ENCODE measurements at places on chromosomes 4 and X.

DNA sequence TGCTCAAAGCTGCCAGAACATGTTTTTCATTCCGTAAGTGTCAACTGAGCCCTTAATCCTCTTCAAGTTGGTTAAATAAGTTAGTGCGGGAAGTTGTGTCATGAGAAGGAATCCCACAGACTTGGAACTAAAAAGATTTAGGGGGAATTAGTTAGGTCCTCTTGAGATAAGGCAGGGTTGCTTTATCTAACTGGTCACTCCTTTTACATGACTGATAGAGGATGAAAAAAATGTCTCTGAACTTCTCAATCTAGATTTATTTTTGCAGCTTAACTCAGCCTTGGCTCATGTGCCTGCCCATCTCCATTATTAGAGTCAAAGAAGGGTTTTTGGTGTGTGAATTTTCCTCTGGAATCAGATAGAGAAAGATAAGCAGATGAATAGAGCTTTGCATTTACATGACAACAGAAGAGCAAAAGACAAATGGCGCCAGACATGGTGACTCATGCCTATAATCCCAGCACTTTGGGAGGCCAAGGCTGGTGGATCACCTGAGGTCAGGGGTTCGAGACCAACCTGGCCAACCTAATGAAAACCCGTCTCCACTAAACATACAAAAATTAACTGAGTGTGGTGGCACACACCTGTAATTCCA, 882.9 kb downstream of the RPA4 start:
- DNase-seq = no peak

DNA sequence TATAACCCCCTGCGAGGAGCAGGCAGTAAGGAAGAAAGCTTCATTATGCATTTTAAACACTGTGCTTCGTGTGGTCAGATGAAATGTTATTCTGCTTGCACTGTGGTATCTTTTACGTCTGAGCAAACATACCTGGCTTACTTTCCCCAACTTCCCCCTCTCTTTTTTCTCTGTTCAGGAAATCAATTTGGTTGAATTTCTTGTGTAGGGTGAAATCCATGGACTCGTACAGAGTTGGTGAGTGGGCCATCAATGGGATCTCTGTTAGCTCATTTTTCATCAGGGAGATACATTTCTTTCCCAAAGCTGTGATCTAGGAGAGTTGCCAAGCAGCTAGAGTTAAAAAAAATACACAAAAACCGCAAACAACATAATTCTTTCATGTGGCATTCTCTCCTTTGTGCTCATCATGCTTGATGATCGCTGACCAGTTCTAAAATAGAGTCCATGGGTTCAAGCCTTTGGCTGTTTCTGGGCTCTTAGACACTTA, 98.5 kb downstream of the FRAS1 start:
- DNase-seq = no peak

DNA sequence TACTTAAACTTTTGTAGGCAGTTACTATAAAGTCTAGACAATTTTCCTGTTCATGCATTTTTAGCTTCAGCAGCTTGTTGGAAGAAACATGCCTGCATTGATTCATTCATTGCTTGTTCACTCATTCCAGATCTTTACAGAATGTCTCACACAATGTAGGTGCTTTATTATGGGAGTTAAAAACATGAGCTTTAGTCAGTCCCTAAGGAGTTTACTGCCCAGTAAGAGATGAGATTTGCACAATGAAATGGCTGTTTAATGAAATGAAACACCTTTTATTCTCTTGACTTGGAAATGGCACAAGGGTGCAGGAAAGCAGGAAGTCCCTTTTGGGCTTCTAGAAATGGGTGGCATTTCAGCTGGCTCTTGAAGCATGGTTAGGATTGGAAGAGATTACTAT, 2.9 kb downstream of the NOCT start:
- no peak for DNase-seq

DNA sequence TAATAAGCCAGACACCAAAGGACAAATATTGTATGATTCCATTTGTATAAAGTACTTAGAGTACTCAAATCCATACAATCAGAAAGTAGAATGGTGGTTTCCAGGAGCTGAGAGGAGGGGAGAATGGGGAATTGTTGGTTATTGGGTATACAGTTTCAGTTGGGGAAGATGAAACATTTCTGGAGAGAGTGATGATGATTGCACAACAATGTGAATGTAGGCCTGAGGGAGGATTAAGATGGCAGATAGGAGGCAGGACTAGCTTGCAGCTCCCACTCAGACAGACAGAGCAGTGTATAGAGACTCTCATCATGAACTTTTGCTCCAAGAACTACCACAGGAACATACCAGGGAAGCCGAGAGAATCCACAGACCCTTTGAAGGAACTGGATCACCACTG, 75.7 kb upstream of the PAK3 start:
- no peak for DNase-seq

DNA sequence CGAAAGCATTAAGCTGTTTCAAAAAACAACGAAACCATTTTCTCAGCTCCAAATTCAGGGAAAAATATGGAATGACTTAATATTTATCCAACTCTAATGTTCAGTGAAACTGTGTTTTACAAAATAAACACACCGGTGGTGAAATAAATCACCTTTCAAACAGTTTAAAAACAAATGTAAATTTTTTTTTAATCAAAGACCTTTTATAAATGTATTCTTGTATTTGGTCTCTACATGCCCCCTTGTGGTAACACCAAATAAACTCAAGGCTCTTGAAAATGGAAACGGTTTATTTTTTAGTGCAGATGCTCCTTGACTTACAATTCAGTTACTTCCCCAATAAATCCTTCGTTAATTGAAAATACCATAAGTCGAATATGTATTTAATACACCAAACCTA, 45.8 kb upstream of the ITM2A start:
- DNase-seq = no peak

GRCh38 chr4:62439051-62439450, 1238.9 kb downstream of the ADGRL3 start:
- no peak for DNase-seq

DNA sequence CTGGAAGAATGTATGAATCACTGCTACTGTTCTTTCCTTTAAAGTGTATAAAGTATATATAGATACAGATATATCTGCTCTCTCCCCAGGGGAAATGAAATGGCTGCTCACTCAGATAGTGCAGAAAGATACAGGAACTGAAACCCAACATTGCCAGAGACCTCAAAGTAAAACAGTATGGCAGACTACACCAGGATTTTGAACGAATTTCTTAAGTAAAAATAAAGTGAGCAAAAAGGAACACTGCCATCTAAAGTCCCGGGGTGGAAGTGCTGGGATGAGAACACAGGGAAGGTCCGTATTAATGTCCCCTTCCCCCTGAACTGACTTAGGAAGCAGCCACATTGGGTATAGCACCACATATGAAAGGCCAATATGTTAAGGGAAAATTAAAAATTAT, 93.4 kb downstream of the TMA16 start:
- DNase-seq = no peak

DNA sequence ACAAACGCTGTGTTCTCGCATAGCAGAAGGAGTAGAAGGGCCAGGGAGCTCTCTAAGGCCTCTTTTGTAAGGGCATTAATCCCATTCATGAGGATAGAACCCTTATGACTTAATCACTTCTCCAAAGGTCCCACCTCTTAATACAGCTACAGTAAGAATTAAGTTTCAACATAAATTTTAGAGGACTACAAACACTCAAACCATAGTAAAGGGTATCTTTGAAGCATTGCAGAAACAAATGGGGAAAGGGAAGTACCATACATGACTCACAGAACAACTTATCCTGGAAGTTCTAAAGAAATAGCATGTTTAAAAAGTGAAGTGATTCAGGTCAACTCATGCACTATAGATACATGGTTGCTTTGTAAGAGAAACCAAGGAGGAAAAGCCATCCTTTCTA, 680.8 kb downstream of the RPA4 start:
- no peak for DNase-seq

- no peak for DNase-seq
Observed at GRCh38 chr4:105120626-105121025, 26.1 kb upstream of the TET2 start.

- no peak for DNase-seq
Observed at GRCh38 chr4:116515959-116516358, 569.4 kb downstream of the TRAM1L1 start.

- DNase-seq = no peak
Observed at GRCh38 chr4:176546975-176547374, 227.2 kb downstream of the SPCS3 start.

DNA sequence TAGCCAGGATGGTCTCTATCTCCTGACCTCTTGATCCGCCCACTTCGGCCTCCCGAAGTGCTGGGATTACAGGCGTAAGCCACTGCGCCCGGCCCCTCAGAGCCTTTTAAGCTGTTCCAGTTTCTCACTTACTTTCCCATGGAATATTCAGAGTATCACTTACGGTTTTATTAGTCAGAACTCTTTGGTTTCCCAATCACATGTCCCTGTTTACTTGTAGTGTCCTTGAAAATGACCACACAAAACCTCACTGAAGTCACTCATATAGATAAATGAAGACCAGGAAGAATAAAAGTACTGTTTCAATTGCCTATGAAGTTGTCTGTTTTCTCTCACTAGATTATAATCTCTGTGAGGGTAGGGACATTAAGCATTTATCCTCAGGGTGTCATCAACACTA, 217.2 kb upstream of the HCCS start:
- DNase-seq = no peak

GRCh38 chrX:52874661-52875060, 6.8 kb upstream of the XAGE3 start:
- no peak for DNase-seq

DNA sequence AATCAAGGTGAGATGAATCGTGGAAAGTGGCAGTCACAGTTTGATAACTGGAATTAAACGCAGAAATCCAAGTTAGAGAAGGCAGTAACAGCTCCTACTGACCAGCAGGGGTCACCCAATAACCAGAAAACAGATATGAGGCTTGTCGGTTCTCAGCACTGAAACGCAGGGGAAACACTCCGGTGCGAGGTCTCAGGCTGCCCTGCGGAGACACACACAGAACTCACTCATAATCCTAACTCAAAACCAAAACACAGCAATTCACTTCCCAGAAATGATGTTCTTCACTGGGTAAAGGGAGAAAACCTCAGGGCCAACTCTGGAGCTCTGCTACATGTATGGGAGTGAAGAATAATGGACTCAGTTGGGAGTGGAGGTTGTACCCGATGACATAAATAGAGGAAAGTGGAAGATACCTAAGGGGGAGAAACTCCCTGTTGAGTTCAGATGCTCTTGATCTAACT, 384.4 kb downstream of the RAPGEF2 start:
- DNase-seq = peak; percentile 7

- DNase-seq = no peak
Observed at GRCh38 chrX:78923198-78924015, 21.8 kb upstream of the P2RY10 start.

DNA sequence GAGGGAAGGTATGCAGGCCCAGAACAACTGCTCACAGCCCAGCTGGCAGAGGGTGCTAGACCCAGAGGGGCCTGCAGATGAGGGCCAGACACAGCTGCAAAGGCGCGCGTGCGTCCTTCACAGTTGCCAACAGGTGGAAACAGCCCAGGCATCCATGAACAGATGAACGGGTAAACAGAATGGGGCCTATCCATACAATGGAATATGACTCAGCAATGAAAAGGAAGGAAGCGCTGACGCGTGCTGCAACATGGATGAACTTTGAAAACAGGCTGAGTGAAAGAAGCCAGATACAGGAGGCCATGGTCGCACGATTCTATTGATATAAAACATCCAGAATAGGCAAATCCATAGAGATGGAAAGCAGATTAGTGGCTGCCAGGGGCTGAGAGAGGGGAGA, 83.1 kb upstream of the DDX3X start:
- DNase-seq = no peak

DNA sequence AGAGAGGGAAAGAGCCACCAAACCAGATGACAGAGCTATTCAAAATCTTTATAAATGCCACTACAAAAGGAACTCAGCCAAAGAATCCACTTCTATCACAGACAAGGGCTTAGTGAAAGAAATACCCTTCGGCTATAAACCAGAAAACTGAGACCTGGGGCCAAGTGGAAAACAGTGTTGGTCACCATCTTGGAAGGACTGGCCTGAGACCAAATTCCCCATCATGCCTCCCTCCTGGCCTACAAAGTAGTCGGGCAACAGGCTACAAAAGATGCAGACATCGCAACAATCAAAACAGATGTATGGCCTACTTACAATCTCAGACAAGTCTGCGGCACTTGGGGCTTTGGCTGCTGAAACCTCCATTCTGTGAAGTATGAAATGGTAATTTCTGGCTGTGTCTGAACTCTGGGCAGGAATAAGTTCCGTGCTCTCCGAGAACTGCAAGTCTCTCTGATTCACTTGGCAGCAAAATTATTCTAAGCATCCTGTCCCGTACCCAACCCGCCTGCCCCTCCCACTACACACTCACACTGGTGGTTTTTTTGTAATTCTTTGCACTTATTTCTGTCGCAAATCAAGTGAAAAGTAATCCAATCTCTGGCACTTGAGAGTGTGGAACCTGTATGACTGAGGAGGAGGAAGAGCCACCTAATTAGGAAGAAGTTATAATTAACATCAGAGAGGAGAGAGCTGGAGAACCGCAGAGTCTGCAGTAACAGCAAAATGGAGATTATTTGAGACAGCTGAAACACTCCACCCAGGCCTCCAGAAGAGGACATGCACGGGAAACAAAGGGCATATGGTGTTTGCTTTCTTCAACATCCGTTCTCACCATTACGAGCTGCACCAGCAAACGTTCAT, 87.8 kb downstream of the SH3KBP1 start:
- DNase-seq = no peak

DNA sequence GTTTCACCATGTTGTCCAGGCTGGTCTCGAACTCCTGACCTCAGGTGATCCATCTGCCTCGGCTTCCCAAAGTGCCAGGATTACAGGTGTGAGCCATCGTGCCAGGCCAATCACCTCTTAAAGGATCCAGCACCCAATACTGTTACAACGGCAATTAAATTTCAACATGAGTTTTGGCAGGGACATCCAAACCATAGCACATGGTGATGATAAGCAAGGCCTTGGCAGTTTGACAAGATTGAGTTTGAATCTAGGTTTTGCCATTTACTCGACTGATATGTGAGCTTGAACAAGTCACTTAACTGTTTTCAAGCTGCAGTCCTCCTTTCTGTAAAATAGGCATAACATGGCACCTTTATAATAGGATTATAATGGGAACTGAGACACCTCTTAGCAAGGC, 84.1 kb downstream of the GPR82 start:
- no peak for DNase-seq

GRCh38 chr4:89800527-89801103, 36.3 kb downstream of the SNCA start:
- DNase-seq = no peak

DNA sequence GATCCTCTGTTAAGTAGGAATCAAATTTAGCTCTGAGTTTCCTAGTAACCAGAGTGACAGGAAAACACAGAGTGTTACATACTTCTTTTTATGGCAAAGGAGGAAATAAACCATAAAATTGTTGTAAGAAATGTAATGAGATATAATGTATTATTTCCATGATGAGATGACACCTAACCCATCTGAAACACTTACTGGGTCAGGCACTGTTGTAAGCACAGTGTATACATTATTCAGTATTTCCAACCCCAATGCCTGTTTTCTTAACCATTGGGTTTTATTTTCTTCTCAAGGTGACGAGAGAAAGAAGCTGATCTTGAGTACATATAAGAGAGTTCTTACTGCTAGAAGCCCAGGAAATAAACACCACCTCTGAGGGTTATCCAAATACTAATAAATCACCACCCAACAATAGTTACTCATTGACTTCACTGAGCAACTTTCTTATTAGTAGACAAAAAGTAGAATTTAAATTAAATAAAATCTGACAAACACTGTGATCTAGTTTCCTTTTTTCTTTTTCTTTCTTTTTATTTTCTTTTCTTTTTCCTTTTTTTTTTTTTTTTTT, 4.2 kb upstream of the ENAM start:
- no peak for DNase-seq

- no peak for DNase-seq
Observed at GRCh38 chr4:64584981-64585557, 175.8 kb upstream of the TECRL start.

- DNase-seq = no peak
Observed at GRCh38 chrX:131915488-131915887, 107.6 kb upstream of the STK26 start.

All from GM12892 (cell line).